ENCODE measurements at places on chromosomes 12 and 14. TPM values are rescaled to one million over a fixed set of nuclear protein-coding genes. Genes with fewer than 3 reads are reported as not detected.

- DNase-seq: no peak
These were observed 9.3 kb upstream of the CDK2AP1 start for GRCh38 chr12:123280971-123281370.

- no peak for DNase-seq
These were observed 950.7 kb upstream of the FLRT2 start for GRCh38 chr14:84579292-84579691.

DNA sequence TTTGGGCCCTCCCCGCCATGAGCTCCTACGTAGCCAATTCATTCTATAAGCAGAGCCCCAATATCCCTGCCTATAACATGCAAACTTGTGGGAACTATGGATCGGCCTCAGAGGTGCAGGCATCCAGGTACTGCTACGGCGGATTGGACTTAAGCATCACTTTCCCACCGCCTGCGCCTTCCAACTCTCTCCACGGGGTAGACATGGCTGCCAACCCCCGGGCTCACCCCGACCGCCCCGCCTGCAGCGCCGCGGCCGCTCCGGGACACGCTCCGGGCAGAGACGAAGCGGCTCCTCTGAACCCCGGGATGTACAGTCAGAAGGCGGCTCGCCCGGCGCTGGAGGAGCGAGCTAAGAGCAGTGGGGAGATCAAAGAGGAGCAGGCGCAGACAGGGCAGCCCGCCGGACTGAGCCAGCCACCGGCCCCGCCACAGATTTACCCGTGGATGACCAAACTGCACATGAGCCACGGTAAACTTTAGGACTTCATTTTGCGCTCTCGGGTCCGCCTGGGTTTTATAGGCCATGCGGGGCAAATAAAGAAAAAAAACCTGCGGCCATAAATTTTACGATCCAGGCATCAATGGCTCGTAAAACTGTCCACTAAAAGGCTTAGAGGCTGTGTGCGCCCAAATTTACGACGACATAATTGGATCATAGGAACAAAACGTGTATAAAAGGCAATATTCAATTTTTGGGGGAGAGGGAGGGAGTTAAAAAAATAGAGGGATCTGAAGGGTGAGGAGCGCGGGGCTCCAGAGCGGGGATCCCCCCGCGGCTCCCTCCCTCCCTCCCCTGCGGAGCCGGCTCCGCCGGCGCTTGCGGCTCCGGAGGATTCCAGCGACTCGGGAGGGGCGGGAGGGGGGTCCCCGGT, 493 bp downstream of the HOXC5 start:
- DNase-seq: no peak

DNA sequence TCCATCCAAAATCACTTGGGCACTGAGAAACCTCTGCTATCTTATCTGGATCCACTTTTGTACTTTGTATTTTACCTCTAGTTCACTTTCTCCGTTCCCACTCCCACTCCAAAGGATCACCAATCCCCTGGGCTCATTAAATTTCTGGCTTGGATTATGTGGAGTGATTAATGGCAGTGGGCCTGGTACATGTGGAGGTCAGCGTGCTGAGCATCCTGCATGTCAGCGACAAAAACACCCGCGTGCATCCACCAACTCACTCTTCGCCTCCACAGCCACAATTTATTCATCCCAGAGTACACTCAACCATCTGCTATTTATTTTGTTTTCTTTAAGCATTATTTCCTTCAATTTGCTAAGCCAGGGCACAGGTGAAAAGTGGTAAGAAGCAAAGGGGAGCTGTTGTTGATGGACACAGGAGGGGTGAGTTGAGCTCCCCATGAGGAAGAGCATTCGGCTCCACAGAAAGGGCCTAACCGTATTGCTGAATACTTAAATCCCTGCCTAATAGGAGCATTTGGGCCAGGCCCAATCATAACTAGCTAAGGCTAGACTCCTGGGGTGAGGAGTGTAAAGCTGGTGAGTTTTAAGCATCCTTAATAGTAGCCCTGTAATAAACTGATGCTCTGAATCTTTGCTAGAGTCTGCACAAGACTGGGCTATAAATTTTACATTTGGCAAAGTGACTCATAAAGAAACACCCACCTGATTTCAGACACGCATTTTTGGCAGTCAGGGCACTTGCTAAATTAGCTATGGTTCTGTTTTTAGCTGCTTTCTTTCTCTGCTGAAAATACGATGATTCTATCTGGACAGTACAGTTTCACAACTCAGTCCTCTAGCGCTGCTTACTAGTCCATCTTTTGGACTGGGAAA, 137.8 kb downstream of the SLC25A21 start:
- no peak for DNase-seq

DNA sequence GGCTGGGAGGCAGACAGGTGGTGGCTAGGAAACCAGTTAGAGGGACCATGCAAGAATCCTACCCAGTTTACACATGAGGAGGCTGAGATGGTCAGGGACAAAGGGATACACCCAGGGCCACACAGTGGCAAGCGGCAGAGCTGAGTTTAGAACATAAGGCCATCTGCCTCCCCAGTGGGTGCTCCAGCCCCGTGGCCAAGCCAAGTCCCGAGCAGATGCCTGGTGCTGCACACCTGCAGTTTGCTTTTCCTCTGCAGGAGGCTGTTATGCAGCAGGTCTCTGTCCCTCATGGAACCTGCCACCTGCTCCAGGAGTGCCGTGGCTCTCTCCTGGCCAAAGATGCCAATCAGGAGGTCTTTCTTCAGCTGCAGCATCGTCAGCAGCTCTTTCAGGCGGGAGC, 70.8 kb downstream of the SYNE3 start:
- no peak for DNase-seq

- no peak for DNase-seq
These were observed 14.1 kb downstream of the TEDC1 start for GRCh38 chr14:105505101-105505500.

DNA sequence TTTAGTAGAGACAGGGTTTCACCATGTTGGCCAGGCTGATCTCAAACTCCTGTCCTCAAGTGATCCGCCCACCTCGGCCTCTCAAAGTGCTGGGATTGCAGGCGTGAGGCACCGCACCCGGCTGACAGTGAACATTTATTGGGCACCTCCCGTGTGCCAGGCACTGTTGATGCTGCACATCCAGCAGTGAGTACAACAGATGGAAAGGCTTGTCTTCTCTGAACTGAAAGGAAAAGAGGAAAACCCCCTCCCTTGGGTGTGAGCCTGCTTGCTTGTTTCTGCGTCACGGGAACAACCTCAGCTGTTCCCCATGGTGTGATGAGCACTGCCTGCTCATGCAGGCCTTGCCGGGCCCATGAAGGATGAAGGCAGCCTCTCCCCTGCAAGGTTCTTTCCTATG, 39.5 kb downstream of the DGLUCY start:
- DNase-seq: no peak

GRCh38 chr14:21987937-21988336, 314.3 kb upstream of the OR4E1 start:
- DNase-seq: peak; percentile 73

DNA sequence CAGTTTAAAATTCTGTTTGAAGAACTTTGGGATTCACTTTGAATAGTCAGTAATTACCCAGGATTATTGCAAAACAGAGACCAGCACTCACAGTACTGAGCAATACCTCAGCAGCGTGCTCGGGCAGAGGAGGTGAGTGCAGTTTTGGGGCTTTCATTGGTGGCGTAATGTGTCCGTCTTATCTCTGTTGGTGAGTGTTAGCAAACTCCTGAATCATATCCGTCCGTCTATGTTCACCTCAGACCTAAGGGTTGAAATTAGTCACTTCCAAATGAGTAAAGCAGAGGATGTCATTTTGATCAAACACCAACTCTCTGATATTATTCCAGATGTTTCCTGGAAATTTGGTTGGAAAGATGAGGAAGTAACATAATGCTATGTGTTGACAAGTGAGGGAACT, 82.8 kb downstream of the BORCS5 start:
- DNase-seq: peak; percentile 82

GRCh38 chr12:28941248-28941647, 207.8 kb upstream of the FAR2 start:
- DNase-seq: no peak

- no peak for DNase-seq
These were observed 143.5 kb downstream of the KCNA5 start for GRCh38 chr12:5187136-5187535.

DNA sequence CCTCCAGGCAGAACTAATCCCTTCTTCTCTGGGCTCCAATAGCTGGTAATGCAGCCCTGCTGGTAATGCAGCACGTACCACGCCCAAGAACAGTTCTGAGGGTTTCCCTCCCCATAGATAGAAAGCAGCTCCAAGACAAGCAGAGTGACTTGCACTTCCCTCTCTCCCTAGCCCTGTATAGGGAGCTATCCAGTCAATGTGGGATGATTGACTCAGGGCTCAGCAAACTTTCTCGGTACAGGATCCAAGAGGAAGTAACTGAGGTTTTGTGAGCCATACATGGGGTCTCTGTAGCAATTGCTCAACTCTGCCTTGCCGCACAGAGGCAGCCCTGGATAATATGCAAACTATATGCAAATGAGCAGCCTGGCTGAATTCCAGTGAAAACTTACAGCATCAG, 15.5 kb upstream of the FKBP4 start:
- no peak for DNase-seq

DNA sequence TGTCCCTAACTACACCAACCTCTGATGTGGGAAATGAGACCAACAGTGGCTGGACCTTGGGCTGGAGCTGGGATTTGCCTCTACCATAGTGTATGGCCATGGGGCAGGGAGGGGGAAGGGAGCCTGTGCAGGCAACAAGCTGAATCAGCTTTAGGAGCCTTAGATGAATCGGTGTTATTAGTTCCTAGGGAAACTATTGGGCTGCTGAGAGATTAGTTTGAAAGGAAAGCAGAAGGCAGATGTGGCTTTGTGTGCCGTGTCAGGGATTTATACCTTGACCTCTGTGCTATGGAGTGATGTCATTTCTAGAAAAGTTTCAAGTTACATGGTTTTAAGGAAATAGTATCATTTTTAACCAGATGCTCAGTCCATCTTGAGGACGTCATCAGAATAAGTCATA, 19.5 kb upstream of the GAS2L3 start:
- DNase-seq: no peak

DNA sequence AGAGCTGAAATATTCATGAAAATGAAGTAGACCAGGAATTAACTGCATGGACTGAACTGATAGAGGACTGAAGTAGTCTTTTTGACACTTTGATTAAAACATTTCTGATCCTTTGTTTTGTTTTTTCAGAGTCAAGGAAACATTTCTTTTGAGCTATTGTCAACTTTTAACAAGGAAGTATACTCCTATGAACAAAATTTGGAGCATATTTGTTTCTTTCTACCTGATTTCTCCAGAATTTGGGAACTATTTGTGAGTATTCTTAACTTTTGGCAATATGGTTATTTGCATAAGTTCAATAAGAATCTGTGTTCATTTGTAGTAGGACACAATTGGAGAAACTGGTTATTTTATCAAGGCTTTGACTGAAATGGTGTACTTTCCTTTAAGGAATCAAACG, 71.3 kb upstream of the HECTD1 start:
- DNase-seq: no peak

DNA sequence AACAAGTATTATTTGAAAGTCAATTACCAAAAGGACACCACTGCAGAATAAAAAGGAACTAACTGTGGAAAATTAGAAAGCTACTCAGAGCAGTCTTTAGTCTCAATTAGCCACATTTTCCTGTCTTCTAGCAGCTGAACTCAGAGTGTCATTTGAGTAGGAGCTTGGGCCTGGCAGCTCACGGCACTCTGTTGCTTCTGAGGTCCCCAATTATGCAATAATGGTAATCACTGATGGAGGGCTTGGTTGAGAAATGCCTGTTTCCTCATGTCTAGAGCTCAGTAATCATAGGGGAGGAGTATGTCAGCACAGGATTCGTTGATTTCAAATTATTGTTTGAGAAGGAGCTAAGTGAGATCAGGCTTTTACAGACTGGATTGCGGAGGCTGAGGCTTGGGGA, 108.6 kb downstream of the VRK1 start:
- DNase-seq: no peak

GRCh38 chr12:121883315-121883660, 5.3 kb upstream of the PSMD9 start:
- no peak for DNase-seq

DNA sequence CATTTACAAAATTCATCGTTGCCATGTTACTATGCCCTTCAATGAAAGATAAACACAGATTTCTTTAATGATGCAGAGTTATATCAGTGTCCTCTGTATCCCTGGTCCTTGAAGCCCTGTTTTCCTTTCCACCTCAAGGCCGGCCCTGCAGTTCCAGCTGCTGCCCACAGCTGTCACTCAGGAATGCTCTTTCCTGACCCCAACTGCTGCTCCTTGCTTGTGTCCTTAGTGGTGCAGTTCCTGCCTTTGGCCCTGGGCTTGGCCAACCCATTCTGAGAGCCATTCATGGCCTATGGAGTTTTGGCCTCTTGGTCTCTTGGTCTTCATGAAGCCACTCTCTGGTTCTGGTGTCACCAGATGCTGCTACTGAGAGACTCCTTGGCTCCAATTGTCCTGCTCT, 93.1 kb downstream of the GAS2L3 start:
- DNase-seq: no peak

DNA sequence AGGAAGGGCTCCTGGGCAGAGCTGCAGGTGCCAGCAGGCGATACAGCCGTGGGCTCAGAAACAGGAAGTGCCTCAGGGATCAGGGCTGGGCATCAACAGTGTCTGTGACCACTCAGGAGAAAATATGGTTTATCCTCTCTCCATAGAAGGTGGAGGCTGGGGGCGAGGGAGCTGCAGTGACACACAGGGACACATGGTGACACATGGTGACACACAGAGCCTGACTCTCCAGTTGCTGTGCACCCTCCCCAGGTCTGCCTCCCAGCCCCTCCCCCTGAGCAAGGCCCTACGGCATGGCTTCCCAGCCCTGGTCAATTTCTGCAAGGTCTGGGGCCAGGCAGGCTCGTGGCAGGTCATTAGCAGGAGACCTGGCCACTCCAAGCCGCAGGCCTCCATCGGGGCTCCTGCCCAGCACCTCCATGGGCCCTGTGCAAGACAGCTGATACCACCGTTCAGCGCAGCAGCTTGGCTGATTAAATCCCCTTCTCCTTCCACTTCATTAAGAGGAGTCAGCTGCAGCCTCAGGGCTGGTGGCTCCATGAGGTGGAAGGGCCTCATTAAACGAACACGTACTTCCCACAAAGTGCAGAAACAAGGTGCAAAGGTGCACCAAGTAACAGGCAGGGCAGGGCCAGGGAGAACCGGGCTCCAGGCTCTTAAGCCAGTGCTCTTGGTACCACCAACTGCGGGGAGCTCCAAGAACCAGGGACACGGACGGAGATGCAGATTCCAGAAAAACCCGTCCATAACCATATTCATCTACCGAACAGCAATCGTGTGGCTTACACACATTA, 60.7 kb downstream of the CCNK start:
- DNase-seq: no peak

DNA sequence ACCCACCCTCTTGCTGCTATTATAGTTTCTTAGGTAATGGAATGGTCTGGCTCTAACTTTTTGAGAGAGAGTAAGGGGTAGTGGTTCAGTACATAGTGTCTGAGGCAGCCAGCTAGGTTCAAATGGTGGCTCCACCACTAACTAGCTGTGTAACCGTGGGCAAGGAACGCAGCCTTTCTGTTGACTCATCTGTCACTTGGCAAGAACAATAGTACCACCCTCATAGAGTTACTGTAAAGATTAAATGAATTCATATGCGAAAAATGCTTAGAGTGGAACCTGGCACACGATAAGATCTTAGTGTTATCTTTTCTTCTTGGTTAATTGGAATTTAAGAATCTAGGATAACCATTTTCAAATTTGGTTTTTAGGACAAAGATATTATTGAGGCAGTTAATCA, 14.0 kb downstream of the CCDC62 start:
- no peak for DNase-seq

- no peak for DNase-seq
These were observed 8.4 kb downstream of the CLBA1 start for GRCh38 chr14:104993808-104994591.

Gene IGF1
- total RNA-seq: 1.1 TPM

Gene LIN7A
- total RNA-seq: 0.51 TPM

Gene DLGAP5
- total RNA-seq: 28.7 TPM

Gene AMDHD1
- total RNA-seq: 0.21 TPM

Gene CBLN3
- total RNA-seq: 4.5 TPM

Gene ADAMTS20
- total RNA-seq: not detected
